ENCODE measurements at places on chromosomes 2 and 18. TPM values are rescaled to one million over a fixed set of nuclear protein-coding genes. Genes with fewer than 3 reads are reported as not detected.

DNA sequence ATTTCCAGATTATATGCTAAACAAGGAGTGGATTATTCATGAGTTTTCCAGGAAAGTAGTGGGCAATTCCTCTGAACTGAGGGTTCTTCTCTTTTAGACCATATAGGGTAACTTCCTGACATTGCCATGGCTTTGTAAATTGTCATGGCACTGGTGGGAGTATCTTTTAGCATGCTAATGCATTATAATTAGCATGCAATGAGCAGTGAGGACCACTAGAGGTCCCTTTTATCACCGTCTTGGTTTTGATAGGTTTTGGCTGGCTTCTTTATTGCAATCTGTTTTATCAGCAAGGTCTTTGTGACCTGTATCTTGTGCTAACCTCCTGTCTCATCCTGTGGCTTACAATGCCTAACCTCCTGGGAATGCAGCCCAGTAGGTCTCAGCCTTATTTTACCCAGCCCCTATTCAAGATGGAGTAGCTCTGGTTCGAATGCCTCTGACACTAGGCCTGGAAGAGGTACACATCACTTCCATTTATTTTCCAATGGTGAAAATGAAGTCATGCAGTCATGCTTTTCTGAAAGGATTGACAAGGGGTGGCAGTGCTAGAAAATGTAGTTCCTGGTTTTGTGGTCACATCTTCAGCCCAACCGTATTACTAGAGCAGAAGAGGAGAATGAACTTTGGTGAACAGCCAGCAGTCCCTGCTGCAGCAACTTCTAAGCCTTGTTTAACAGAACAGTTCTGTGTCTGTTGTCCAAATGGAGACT, 26.6 kb upstream of the ITGA4 start:
- no peak for DNase-seq

ABHD1 gene
- not detected for total RNA-seq

- no peak for DNase-seq
Measured at GRCh38 chr18:72634500-72634899, 90.4 kb upstream of the CBLN2 start.

DNA sequence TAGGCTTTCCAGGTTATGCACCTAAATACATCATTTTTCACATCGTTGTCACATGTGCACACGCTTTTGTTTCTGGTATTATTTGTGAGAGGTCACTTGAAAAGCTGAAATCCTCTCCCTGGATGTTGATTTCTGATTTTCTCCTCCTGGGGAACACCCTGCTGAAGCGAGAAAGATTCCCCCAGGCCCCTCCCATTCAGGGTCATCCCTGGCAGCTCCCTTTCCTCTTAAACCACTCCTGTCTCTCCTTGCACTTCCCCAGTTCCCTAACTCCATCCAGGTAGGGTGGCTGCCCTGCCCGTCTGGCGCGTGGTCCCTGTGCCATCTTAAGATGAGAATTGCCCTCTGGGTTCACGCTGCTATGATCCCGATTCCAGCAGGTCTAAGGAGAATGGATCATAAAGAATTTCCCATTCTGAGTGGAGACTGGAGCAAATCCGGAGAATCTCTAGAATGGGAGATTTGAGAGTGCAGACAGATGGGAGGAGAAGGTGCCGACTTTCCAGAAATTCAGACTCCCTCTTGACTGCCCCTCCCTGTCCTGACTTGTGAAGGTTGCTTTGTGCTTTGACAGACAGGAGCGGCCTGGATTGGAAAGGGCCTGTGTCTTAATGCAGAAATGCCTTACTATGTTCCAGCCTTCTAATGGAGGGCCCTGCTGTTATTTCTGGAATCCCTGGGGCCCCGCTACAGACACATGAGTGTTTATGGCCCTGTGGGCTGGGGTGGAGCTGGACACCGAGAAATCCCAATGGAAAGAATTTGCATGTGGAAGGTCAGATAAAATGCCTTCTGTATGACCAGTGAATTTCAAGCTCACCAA, 1.3 kb upstream of the YWHAQ start:
- no peak for DNase-seq

DNA sequence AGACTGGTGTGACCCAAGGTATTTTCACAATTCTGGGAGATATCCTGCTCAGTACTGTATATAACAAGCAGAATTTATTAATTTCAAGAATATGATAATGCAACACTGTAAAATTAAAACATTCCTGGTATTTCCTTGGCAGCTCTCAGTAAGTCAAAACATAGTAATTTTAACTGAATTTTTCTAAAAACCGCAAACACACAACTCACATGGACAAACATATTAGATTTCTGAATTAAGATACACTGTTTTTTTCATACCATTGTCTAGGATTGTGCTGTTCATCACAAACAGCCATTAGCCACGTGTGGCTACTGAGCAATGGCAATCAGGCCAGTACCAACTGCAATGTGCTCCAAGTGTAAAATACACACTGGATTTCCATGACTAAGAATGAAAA, 29.6 kb downstream of the LPIN2 start:
- no peak for DNase-seq

PHOSPHO2 gene
- 7.1 TPM for total RNA-seq

- DNase-seq, result peak; percentile 13
Measured at GRCh38 chr2:128603411-128603924, 284.8 kb upstream of the HS6ST1 start.

C2orf92 gene
- total RNA-seq, result 4.5 TPM

IL1R2 gene
- total RNA-seq, result 3.6 TPM

GRCh38 chr2:226077841-226078240, 678.3 kb downstream of the NYAP2 start:
- no peak for DNase-seq

- DNase-seq, result no peak
Measured at GRCh38 chr2:190214426-190215194, 105.0 kb downstream of the HIBCH start.

DNA sequence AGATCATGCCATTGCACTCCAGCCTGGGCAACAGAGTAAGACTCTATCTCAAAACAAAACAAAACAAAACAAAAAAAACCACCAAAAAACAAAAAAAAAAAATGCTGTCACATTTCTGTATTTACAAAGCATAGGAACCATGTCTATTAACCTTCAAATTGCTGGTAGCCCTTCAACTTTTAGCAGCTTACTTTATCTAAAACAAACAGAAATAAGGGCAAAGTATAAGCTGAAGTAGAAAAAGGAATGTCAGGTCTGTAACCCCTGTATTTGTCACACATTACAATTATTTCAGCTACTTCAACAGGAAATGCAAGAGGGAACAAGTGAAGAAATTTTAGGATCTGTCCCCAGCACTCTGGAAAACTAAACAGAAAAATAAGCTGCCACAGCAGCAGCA, 25.4 kb downstream of the TYMS start:
- DNase-seq, result no peak

LPIN2 gene
- total RNA-seq, result 27.3 TPM

DNA sequence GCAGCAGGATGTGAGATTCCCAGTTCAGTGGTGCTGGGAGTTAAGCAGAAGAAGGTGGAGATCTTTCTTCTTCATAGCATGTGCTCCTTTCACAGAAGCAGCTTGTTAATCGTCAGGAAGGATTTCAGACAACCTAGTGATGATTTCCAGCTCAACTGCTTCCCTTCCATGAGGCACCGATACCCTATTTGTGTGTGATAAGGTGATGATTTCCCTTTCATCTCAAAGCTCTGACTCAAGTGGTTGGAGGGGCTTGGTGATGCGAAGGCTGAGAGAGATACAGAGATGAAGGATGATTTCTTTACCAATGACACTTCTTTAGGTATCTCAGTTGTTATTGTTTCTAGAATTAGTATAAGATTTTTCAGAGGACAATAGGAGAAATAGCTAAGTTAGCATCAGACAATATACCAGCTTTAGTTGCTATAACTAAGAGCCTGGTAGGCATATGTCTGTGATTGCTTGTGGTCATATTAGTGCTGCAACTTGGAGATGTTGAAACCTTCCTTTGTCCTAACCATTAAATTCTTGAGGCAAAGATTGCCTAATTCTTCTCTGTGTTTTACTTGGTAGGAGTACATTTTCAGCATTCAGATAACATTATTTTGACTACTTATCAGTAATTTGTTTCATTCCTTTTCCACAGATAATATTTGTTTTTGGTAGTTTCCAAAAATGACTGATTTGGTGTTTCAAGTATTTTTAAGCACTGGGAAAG, 111.3 kb downstream of the PLCL1 start:
- no peak for DNase-seq

- DNase-seq, result no peak
Measured at GRCh38 chr2:47771211-47771610, 11.7 kb upstream of the MSH6 start.

- DNase-seq, result no peak
Measured at GRCh38 chr2:12326449-12327190, 390.1 kb upstream of the TRIB2 start.

GRCh38 chr2:4130651-4131050, 427.3 kb downstream of the DCDC2C start:
- DNase-seq, result no peak

DNA sequence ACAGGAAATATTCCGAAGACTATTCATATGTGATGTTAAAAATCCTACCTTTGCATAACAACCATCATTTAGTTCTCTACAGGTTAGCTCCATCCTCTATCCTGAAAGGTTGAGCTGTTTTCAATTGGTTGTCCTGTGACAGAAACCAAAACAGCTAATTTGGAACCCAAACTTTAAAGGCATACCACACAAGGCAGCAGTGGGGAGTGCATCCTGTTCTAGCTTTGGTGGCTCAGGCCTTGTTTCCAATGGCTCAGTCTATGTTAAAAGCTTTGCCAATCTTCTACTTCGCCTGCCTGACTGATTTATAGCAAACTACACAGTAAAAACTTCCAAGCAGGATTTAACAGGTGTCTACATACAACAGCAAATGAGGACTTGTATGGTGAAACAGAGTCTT, 3.2 kb downstream of the CD226 start:
- DNase-seq, result no peak

- DNase-seq, result no peak
Measured at GRCh38 chr18:11310476-11311086, 161.2 kb upstream of the PIEZO2 start.

DNA sequence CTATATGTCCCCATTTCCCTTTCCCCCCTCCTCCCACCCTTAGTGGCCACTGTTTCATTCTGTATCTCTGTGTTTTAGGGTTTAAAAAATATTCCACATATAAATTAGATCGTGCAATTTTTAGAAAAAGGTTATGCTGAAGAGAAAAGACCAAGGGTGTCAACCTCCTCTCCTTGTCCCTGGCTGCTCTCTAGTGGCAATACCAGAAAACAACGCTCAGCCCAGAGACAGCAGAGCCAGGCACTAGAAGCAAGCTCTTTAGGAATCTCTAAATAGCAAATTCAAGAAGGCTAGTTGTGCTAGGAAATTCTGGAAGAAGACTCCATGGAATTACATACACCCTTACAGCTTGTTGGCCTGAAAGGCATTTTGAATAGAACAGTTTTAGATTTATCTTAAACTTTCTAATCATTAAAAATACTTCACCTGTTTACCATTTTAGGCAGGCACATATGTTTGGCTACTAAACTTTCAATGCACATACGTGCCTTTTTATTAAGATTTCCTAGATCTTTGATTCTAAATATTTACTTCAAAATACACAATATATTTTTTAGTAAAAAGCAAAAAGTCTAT, 35.1 kb upstream of the RASGRP3 start:
- DNase-seq, result peak; percentile 66

CNRIP1 gene
- 38.2 TPM for total RNA-seq

DNA sequence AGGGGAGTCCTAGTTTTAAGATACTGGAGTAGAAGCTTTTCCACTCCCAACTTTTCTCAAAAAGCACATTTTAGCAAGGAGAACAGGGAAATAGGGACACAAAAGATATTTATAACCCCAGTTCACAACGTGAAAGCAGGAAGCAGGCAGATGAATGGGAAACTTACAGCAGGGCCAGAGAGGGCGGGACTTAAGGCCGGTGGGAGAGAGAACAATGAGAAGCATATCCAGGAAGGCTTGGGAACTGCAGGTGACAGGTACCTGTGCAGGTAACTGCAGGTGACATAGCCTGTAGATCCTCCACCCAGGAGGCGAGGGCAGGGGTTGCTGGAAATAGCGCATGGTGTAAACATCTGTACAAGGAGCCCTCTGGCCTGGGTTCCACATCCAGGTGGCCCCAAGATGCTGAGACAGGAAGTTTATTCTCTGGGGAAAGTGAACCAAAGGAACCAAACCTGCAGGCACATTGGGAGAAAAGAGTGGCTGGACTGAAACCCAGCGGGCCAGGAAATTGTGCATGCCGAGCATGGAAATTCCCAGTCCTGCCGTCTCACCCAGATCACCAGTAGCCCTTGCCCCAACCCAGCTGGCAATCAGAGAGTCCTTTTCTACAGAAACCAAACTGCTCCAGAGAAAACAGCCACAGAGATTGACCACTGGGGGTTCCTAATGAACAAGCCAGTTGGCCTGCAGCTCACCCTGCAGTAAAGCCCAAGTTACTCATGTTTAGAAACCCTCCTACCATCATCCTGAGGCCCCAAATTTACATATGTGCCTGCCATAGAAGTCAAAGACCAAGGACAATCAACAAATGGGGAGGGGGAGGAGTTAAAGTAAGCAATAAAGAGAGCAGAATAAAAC, 24.3 kb upstream of the COL6A3 start:
- DNase-seq, result no peak

TYMS gene
- total RNA-seq, result 0.90 TPM

DNA sequence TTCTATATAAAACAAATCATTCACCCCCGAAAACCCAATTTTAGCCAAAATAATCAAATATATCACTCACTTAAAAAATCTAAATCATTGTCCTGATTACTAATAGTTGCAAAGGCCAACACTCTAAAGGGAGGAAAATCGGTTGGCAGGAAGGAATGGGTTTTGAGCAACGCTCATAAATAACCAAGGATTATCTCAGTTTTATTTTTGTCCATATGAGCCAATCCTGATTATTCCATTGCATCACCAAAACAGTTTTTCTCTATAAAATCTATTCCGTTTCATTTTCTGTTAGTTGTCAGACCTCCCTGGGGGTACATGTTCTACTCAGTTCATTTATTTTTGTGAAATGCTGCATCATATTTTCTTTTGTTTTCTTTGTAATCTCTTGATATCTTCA, 174.1 kb downstream of the LRATD1 start:
- no peak for DNase-seq

DNA sequence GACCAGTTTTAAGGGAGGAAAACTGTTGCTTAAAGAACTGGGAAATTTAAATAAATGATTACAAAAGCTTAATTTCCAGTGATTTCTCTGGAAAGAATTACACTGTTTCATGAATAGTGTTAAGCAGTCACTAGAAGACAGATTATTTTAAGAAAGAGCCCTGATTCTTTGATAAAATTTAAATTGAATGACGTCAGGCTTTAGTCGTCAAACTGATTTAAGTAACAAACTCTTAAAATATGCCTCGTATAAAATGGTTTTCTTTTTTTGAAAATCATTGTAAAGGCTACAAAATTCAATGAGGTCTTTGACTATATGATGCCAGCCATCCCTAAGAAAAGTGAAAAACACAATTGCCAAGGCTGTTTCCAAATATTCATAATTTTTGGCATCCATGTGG, 465.0 kb downstream of the NR4A2 start:
- no peak for DNase-seq

DNA sequence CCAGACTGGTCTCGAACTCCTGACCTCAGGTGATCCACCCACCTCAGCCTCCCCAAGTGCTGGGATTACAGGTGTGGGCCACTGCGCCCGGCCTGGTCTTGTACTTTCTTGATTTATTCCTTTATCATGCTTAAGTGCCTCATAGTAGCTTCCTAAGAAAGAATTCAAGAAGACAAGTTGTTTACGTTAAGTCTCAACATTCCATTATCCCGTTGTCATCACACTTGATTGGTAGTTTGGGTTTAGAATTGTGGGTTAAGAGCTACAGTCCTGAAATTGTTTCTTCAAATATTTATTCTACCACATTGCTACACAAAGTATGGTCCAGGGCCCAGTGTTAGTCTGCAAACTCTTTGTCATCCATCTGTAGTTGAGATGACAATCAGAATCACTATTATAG, 194.0 kb downstream of the VWC2L start:
- no peak for DNase-seq

HOXD4 gene
- total RNA-seq, result 17.1 TPM

SMCHD1 gene
- 76.7 TPM for total RNA-seq
